GM12865 (cell line): ENCODE measurements at places on chromosomes 11 and 22.

DNA sequence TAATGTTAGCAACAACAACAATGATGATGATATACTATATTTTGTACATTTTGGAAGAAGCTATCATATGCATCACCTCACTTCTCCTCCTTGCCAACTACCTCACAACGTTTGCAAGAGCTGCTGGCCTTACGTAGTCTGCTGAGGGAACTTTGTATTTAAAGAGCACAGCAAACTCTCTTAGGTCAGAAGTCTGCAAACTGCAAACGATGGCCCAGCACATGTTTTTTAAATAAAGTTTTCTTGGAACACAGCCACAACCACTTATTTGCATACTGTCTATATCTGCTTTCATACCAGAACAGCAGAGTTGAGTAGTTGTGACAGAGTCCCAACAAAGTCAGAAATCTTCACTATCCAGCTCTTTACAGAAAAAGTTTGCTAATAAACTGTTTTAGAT is 261.7 kb downstream of the TENM4 start:
- DNase-seq = no peak

- peak; percentile 30 for DNase-seq
Observed at GRCh38 chr22:20803696-20804324, 29.9 kb downstream of the SERPIND1 start.

DNA sequence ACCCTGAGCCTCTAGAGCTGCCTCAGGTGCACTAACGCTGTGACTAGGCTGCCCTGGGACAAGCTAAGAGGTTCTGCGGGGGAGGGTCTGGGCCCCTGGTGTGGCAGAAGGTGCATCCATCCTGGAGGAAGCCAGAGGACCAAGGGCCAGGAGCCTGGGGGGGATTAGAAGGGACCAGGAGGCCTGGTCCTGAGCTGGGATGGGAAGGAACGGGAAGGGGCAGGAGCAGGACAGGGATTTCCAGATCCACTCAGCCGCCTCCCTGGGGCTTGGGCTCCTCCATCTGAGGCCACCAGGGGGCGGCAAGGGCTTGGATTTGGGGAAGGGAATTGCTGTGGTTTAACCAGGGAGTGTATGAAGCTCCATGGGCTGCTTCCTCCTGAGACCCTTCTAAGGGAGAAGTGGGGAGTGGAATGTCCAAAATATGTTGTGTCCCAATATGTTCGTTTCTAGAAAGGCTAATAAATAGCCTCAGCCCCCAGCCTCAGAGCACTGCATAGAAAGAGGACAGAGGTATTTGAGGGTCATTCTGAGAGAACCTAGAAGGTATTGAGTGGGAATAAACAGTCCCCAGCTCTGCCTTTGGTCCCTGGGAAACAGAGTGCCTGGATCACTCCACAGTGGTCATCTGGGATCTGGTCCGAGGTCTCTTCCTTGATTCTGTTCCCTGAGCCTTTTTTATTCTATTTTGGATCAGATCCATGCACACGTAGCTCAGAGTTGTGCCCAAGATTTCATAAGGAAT is 17.4 kb upstream of the PRAME start:
- peak; percentile 18 for DNase-seq

- no peak for DNase-seq
Observed at GRCh38 chr11:40292721-40293508, 1166.5 kb downstream of the LRRC4C start.

GRCh38 chr11:17421781-17422180 is 33.3 kb upstream of the KCNJ11 start:
- DNase-seq = no peak

GRCh38 chr22:21712751-21713427 is 22.7 kb downstream of the YPEL1 start:
- peak; percentile 70 for DNase-seq

DNA sequence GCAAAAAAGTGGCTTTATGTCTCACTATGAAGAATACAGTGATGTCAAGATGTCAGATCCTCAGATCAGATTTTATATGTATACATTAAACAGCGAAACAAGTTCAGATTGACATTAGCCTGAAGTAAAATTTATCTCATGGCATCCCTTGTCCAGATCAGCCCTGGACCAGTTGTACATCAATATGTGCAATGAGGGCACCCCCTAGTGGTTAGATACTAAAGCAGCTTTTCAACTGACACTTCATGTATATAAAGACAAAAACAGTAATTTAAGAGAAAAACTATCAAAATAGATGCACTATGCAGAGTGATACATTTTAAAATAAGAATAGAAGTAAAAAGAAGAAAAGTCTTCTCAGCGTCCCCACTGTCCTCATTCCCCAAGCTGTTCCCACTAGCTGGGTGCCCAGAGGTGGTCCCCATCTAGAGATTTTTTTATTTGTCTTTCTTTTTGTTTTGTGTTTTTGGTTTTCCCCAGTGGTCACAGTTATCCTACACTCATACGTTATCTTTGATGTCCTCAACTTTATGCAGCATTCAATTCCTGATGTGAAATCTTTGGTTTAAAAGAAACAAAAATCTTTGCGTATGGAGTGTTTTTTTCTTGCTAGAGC is 2193.4 kb upstream of the RAG2 start:
- DNase-seq = peak; percentile 60

GRCh38 chr22:10780281-10780680 is 4747.7 kb upstream of the OR11H1 start:
- no peak for DNase-seq

- DNase-seq = no peak
Observed at GRCh38 chr11:60871378-60872061, 4.2 kb downstream of the ZP1 start.

DNA sequence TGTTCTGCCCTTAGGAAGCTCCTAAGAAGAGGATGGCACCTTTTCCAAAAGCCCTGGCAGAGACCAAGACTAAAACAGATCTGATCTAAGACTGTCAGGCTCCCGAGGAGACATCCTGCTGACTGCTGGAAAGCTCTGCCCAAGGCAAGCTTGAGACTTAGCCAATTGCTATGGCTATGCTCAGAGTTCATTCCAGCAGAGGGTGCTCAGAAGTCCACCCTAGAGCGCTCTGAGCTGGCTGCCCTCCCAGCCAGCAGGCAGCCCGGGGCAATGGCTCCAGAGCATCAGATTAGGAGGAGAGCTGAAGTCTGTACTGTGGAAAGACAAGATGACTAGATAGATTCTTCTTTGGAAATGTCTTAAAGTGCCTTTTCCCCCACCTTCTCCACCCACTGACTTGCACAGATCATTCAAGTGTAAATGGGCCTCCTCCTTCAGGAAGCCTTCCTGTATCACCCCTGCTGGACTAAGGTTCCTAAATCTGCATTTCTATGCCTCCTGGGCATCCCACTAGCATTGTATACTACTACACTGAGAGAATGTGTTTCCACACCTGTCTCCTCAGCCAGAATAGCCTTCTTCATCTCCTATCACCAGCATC is 23.4 kb downstream of the LRRC55 start:
- DNase-seq = no peak

GRCh38 chr11:110172468-110173065 is 79.4 kb downstream of the ZC3H12C start:
- DNase-seq = no peak

DNA sequence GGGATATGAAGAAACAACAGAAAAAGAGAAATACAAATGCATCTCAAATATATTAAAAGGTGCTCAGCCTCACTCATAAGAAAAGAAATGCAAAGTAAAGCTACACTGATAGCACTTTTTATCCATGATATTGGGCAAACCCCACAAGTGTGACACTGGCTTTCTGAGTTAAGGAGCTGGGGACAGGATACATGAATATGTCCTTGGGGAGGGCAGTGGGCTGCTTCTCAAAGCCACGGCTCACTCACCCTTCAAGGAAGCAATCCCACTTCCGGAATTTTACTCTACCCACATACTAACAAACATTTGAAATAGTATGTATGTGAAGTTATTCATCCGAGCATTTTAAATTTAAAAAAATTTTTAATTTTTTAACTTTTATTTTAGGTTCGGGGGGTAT is 41.1 kb upstream of the SLC22A12 start:
- no peak for DNase-seq
